ENCODE measurements at places on chromosomes 11 and 22. TPM values are rescaled to one million over a fixed set of nuclear protein-coding genes. Genes with fewer than 3 reads are reported as not detected.

GRCh38 chr22:18145676-18146388, 4.1 kb upstream of the USP18 start:
- DNase-seq = no peak

- no peak for DNase-seq
Measured at GRCh38 chr22:38031491-38031890, 25.7 kb upstream of the PICK1 start.

GRCh38 chr11:118209033-118209432, 15.8 kb downstream of the JAML start:
- DNase-seq = no peak

Gene OR2D2
- total RNA-seq = not detected

Data from activated naive CD8-positive, alpha-beta T cell treated with anti-CD3 and anti-CD28 coated beads, Interleukin-2, amount 10 ng/mL, durations not matched to agents 7 days and 5 days (primary cell).